ENCODE measurements at places on chromosomes 5 and 9.

DNA sequence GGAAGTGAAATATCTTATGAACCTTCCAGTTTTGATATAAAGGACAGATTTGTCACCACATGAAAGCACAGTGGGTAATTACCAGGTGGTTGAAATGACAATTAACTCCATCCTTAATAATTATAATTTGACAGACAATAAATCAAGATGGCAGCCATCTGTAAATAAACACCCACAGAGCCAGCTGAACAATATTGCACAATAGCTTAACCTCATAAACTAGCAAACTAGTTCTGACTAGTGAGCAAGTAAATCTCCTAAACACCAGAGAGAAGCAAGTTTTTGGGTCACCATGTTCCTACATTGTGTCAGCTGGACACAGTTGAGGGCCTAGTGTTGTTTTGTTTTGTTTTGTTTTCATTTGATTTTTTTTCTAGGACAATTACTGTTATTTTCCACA lies 577.4 kb downstream of the ACTL7B start:
- no peak for DNase-seq

GRCh38 chr5:135050244-135050767 lies 16.3 kb upstream of the PITX1 start:
- no peak for DNase-seq

DNA sequence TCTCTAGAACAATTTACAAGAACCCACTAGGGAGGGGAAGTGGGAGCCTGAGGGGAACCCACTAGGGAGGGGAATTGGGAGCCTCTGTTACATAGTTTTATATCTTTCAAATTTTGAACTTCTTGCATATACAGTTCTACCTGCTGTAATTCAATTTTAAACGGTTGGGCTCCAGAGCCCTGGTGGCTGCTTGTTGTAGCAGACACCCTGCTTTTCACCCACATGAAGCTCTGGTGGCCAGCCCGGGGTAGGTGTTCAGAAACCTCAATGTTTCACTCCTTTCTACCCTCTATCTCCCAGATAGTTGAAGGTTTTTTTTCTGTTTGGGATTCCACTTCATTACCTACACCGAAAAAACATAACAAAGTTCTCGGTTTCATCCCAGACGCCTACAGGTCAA lies 124.4 kb downstream of the TMEM174 start:
- DNase-seq: no peak

DNA sequence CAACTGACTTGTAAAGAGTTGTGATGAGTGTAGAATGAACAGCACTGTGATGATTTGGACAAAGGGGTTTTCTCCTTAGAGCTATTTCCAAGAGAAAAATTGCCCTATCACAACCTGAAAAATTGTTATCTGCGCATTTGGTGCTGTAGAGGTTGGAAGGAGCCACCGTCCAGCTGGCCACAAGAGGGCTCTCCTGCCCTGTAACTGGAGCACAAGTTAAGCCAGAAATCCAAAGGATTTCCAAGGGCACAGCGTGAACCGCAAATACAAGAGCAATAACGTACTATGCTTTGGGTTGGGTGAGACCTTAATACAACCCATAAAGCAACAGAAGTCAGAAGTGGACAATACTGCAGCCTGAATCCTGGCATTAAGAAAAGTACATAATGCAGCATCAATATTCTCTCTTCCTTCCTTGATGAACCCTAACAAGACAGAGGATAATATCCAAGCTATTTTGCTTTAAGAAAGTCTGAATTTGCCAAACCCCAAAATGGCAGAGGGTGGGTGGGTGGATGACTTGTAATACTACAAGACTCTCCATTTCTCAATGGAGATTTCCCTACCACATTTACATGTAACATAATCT lies 56.8 kb upstream of the SMIM32 start:
- peak; percentile 70 for DNase-seq

GRCh38 chr5:78727786-78728761 lies 79.5 kb upstream of the LHFPL2 start:
- peak; percentile 78 for DNase-seq
